ENCODE measurements at places on chromosomes 7 and 10.
A peak's percentile ranks its signal among the peaks of the same experiment; 100 is the strongest.

DNA sequence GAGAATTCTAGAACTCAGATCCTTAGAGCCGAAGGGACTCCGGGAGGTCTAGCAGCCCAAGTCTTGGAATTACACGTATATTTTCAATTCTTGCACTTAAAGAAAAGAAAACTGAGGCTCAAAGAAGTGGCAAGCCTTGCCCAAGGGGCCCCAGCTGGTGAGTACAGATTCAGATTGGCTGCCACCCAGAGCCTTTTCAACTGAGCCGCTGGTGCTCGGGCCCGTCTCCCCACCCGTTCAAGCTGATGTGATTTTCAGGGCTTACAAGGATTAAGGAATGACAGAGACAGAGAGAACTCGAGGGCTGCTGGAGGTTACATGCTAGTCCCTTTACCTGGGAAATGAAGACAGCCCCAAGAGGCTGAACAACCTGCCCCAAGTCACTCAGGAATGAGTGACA lies 117.8 kb downstream of the ABLIM1 start:
- no peak for DNase-seq

- DNase-seq: no peak
These were observed 54.9 kb downstream of the IKZF1 start for GRCh38 chr7:50359258-50359994.

DNA sequence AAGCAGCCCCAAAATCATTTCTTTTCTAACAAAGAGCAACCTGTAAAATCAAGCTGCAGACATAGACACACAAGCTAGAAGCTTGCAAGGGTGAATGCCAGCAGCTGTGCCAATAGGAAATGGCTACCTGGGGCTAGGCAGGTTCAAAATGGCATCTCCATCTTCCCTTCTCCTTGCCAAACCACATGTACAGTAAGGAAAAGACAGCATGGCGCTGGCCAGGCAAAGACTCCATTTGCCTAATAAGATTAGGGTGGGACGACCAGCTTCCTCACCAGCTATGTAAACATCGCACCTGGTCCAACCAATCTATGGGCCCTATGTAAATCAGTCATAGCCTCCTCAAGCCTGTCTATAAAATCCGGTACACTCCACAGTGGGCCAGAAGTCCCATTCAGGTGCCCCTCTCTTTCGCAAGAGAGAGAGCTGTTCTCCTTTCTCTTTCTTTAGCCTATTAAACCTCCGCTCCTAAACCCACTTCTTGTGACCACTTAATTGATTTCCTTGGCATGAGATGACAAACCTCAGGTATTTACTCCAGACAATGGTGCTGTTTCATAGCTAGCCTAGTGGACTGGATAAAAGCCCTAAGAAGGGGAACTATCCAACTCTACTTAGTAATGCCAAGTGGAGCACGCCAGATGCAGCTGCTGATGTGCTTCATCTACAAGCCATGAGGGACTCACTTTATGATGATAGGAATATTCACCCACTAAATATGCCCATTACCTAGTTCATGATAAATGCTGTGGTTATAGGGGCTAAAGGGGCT lies 44.1 kb downstream of the HTR7 start:
- DNase-seq: no peak

DNA sequence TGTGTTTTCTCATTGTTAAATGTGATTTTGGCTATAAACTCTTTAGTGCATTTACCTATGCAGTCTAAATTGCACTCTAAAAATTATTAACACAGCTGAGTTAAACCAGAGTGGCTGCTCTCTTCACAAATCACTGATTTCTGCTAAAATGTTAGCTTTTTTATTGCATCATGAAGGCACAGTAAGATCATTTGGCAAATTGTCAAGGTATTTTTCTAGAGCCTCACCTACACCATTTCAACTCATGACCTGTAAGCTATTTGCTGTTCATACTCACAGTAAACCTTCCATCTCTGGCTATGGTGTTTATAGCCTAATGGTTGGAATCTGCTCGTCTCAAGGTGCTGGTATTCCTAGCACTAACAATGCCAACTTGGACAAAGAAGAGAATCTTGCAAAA lies 25.7 kb downstream of the NDUFB2 start:
- no peak for DNase-seq

DNA sequence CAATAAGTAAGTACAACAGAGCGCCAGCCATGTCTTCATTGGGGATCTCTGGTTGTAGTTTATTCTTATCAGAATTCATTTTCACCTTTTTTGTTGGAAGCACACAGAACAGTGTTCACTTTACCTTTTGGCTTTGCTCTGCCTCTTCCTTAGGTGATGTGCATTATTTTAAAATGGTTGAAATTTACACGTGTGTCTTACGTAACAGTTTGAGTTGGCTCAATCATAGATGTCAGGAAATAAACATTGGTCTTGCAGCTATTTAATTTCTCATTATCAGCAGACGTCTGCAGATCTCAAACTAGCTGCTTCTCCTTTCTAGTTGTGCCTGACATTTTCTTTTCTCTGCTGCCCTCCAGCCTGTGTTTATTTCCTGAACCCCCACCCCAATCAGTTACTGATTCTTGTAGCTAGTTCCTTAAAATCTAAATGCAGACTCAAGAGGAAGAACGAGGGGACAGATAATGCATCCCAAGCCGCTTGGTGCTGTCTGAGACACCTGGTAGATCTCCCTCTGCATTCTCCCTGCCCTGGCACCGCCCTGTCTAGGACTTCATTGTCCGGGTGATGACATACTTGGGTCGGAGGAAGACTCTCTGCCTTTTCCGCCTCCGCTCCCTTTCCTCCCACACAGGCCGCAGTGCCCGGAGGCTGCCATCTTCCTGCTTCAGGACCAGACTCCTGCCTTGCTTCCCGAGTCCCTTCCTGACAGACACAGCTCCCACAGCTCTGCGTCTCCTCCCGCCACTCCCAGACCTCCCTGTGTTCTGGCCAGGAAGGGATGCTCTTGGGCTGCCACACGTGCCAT lies 108.2 kb downstream of the ANKRD61 start:
- DNase-seq: no peak

DNA sequence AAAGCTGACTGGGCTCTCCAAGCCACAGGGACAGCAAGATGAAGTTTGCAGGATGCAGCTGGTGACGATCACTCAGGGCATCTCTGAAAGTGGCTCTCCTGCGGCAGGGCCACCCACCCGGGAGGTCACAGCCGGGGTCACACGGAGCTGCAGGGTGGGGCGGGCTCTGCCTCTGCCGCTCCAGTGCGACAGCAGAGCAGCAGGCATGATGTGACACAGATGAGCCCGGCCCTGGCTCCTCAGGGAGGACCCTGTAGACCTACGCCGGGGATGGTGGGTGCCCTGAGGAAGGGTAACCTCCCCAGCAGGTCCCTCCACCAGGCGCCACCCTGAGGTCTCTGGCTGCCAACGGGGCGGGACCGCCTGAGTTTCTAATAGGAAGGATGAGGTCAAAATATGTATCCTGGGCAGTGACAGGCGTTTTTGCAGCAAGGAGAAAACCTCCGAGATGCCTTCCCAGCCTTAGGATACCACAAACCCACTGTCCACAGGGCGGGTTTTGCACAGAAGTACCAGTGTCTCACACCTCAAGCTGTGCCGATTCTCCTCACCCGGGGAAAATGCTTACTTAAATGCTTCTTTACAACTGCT lies 114.8 kb upstream of the DIP2C start:
- DNase-seq: no peak

- no peak for DNase-seq
These were observed 83.1 kb downstream of the ZNF248 start for GRCh38 chr10:37774351-37774750.

- no peak for DNase-seq
These were observed 104.4 kb downstream of the TRRAP start for GRCh38 chr7:98982686-98983085.

GRCh38 chr7:139192014-139192706 lies 38.9 kb upstream of the UBN2 start:
- DNase-seq: no peak

DNA sequence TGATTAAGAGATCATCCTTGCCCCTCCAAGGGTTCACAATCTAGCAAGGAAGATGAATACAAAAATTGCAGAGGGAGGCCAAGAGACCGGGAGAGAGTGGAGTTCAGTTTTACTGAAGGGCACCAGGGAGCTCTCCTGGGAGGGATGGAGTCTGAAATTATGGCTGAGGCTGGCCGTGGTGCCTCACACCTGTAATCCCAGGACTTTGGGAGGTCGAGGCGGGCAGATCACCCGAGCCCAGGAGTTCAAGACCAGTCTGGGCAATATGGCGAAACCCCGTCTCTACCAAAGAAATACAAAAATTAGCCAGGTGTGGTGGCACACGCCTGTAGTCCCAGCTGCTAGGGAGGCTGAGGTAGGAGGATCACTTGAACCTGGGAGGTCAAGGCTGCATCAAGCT lies 51.4 kb upstream of the MXI1 start:
- DNase-seq: no peak

GRCh38 chr10:101053516-101053915 lies 8.3 kb upstream of the KAZALD1 start:
- no peak for DNase-seq

DNA sequence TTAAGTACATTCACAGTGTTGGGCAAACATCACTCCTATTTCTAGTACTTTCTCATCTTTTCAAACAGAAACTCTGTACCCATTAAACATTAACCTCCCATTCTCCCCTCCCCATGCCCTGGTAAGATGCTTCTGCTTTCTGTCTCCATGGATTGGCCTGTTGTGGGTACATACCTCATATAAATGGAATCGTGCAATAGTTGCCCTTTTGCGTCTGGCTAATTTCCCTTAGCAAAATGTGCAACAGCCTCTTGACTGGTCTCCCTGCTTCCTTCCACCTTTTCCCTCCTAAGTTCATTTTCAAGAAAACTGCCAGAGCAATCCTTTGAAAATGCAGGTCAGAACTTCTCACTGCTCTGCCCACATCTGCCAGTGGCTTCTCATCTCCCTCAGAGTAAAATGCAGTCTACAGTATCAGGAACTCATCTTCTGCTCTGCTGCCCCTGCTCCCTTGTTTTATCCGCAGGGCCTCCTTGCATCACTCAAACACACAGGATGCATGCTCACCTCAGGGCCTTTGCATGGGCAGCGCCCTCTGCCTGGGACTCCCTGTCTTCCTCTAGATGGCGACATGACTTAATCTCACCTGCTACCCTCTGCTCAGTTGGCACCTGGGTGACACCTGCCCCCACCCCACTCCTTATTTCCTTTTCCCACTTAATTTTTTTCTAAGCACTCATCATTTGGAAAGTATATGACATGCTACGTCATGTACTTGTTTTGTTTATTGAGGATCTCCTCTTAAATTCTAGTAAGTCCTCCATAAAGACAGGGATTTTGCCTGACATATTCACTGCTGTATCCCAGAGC lies 44.3 kb upstream of the ECHDC3 start:
- no peak for DNase-seq

DNA sequence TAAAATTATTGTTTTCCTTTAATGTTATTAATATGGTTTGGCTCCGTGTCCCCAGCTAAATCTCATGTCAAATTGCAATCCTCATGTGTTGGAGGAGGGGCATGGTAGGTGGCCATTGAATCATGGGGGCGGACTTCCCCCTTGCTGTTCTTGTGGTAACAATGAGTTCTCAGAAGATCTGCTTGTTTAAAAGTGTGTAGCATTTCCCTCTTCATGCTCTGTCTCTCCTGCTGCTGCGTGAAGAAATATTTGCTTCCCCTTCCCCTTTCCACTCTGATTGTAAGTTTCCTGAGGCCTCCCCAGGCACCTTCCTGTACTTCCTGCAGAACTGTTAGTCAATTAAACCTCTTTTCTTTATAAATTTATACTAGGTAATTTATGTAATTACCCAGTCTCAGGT lies 27.5 kb downstream of the VIM start:
- no peak for DNase-seq

DNA sequence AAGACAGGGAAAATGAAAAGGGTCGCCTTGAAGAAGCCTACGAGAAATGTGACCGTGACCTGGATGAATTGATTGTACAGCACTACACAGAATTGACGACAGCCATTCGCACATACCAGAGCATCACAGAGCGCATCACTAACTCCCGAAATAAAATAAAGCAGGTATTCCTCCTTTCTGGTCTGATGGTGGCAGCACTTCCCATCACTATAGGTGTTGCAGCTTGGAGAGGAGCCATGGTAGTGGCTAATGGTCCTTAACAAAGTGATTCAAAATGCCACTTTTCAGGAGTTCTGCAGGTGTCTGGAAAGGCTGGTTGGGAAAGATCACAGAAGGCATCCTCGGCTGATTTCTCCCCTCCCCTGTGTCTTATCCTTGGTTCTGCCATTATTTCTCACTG lies 22.1 kb downstream of the EXOC4 start:
- DNase-seq: no peak

GRCh38 chr10:78296785-78297184 lies 263.1 kb downstream of the RPS24 start:
- DNase-seq: no peak

DNA sequence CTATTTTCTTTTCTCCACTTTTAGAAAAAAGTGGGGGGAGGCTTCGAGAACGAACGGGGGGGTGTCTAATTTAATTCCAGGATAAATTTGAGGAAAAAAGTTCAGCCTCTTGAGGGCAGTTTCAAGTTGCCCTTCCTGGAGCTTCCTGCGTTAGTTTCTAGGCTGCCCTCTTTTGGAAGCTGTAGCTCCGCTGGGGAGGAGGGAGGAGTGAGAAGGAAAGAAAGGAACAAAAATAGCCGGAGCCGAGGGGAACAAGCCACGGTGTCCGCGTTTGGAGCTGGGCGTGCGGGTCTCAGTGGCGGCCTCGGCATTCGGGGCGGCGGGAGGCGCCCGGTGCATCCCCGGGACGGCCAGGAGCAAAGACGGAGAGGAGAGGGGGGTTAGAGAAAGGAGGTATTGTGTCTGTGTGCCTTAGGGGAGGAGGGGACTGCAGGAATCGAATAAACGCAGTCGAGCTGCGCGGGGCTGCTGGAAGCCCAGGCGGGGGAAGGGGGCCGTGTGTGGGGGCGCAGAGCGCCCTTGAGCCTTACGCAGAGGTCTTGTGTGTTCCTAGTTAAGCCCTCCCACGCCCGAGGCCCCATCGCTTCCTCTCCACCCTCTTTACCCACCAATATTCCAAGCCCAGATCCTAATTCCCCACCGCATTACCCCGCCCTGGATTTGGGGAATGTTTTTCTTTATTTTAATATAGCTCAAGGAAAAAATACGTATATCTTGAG lies 2.0 kb upstream of the TNRC18 start:
- peak; percentile 79 for DNase-seq

Measured in NCI-H2227 treated with DMSO at 0.1 percent for 48 hours (cell line).